ENCODE measurements at places on chromosomes 7 and 10.

GRCh38 chr10:8245131-8245813 is 190.8 kb downstream of the GATA3 start:
- peak; percentile 28 for DNase-seq

- DNase-seq = no peak
These were observed 60.8 kb upstream of the BTRC start for GRCh38 chr10:101293007-101293723.

DNA sequence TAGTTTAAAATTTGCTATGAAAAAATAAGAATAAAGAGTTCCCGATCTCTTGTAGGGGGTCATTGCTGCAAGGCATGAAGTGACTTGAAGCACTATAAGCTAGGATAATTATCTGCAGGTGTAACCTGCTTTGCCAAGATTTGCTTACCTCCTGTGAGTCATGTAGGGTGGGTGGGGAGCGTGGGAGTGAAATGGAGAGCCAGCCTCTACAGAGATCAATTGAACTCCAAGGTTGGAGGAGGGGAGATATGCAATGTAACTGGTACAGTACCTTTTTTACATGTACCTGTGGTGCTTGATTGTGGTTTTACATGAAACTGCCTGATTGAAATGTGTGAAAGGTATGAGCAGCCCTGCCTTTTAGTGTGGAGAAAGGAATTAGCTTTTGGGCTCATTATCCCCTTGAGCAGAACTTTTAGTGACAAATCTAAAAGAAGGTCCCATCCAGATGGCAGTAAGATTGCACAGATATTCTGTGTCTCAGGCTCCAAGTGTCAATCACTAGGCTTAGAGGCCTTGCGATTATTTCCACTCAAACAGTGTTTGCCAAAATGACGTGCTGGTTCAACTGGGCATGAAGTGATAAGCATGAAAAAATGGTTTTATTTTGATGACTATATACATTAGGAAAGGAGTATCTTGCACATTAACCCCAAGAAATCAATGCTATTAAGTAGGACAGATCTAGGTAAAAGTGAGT is 138.6 kb upstream of the GRB10 start:
- DNase-seq = no peak

- no peak for DNase-seq
These were observed 6.2 kb downstream of the SNX13 start for GRCh38 chr7:17934094-17934493.

DNA sequence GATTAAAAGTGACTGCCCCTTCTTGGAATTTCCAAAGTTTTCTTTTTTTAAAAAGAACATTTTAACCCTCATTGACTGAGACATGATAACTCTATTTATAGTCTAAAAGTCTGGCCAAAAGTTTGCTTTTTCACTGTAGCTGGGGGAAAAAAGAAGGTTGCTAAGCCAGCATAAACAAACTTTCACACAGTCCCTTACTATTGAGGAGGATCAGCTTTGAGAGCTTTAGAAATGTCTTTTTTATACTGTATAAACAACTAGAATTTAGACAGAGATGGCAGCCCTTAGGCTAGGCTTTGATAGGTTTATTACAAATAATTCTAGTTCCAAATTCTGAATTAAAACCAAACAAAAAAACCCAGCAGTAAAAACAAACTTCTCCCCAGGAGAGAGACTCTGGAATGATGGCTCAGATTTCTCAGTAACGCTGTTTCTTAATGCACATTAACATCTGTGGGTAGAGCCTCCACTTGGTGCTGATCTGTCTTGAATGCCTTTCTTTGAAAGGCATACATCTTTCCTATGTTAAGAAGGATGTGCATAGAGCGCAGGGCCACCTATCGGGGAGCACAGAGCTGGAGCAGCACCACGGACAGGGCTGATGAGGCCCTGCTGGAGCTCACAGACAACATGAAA is 100.9 kb upstream of the PDLIM1 start:
- DNase-seq = no peak

DNA sequence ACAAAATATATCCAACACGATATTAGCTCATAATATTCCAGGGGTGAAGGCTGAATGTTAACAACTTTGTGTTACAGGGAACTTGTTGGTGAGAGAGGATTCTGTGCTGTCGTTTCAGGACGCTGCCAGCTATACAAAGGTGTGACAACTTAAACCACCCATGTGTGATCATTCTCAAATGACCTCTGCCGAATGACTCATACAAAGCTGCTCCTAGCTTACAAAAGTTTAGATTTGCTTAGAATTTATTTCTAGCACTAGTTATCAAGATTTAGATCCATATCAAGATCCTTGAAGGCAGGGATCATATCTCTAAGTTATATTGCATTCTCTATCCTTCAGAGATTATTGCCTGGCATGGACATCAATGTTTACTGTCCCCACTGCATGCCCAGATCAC is 65.3 kb downstream of the COBL start:
- DNase-seq = no peak

DNA sequence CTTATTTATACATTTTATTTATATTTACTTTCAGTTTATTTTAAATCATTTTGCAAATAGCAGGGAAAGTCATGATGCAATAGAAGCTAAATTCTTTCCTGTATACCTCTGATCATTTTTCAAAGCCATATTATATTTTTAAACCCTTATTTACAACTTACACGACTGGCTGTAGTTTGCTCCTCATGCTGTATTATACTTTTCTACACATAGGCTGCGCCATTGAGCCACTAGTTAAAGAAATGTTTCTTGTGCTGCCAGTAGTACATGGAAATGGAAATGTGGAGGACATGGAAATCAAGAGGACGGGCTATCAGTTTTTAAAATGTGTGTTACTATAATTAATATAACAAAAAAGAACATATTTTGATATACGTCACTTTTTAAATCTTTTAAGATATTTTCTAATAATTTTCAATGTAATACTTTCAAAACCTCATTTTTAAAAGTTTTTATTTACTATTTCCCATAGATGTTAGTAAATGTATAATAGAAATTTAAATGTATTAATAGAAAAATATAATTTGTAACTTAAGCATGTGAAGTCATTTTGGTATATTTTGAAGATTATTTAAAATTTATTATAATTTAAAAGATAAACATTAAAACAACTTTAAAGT is 118.5 kb downstream of the VTI1A start:
- no peak for DNase-seq

DNA sequence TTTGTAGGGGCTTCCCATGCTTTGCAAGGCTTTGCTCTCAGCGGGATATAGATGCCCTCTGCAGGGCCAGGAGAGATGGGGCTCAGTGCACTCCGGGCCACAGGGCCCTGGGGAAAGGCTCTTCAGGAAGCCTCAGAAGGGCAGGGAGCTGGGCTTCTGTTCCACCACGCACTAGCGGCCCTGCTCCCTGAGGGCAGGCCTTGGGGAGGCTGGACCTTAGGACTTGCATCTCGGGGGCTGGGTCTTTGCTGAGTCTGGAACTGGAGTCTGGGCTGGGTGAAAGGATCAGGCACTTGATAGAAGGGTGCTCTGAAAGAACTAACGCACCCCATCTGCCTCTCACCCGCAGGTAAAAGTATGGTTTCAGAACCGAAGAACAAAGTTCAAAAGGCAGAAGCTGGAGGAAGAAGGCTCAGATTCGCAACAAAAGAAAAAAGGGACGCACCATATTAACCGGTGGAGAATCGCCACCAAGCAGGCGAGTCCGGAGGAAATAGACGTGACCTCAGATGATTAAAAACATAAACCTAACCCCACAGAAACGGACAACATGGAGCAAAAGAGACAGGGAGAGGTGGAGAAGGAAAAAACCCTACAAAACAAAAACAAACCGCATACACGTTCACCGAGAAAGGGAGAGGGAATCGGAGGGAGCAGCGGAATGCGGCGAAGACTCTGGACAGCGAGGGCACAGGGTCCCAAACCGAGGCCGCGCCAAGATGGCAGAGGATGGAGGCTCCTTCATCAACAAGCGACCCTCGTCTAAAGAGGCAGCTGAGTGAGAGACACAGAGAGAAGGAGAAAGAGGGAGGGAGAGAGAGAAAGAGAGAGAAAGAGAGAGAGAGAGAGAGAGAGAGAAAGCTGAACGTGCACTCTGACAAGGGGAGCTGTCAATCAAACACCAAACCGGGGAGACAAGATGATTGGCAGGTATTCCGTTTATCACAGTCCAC is 5.4 kb downstream of the EMX2 start:
- DNase-seq = no peak

All from T-cell (primary cell).